ENCODE measurements at places on chromosomes 1 and 21.
A peak's percentile ranks its signal among the peaks of the same experiment; 100 is the strongest.

DNA sequence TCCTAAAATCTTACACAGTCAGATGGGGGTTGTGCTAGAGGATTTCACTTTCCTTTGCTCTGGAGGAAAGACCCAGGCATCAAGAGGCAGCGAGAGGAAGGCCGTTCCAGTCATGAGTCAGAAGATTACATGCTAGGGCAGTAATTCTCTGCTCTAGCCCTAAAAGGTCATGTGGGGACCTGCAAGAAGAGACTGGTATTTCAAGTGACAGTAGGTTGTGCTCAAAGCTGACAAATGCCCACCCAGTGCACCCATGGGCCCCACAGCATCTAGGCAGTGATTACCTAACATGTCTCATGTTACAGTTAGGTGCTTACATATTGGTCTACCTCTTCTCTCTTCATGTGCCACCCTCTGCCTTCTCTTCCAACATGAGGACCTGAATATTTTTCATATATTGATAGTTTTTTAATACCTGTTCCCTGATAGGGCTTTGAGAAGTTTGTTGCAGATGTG lies 99.7 kb upstream of the BEND5 start:
- DNase-seq = peak; percentile 75

DNA sequence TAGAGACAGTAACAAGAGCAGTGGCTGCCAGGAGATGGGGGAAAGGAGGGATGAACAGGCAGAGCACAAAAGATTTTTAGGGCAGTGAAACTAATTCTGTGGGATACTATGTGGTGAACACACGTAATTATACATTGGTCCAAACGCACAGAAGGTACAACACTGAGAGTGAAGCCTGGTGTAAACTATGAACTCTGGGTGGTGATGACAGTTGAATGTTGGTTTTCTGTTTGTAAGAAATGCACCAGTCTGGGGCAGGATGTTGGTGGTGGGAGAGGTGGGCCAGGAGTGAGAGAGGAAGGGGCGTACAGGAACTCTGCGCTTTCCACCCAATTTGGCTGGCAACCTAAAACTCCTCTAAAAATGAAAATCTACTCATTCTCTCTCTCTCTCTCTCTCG lies 50.2 kb upstream of the TIAM1 start:
- DNase-seq = no peak

- DNase-seq = no peak
Observed at GRCh38 chr1:227556288-227556687, 7.1 kb upstream of the ZNF678 start.

GRCh38 chr1:224266105-224266914 lies 63.7 kb downstream of the NVL start:
- DNase-seq = no peak

DNA sequence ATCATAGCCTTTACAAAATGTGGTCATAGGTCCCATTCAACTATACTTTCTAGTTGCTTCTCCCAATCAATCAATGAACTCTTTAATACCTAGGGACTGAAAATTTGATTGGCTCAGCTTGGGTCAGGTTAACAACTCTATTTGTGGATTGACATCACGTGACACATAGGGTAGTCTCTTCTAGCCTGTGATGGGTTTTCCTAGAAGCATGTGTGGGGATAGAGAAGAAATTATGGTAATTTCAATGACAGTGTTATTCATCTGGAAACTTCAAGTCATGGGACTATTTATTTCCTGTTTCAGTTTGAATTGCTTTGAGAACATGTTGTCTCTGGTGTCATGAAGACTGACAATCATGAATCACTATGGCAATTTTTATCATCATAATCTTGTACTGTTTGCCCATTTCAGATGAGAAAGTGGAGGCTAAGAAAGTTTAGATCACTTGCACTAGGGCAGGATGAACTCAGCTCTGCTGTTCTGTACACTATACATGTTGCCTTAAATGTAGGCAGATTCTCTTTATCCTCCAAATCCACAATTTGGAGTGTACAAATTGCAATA lies 529.9 kb upstream of the BEND5 start:
- DNase-seq = no peak

- DNase-seq = no peak
Observed at GRCh38 chr21:23837564-23837963, 1769.7 kb downstream of the MRPL39 start.

DNA sequence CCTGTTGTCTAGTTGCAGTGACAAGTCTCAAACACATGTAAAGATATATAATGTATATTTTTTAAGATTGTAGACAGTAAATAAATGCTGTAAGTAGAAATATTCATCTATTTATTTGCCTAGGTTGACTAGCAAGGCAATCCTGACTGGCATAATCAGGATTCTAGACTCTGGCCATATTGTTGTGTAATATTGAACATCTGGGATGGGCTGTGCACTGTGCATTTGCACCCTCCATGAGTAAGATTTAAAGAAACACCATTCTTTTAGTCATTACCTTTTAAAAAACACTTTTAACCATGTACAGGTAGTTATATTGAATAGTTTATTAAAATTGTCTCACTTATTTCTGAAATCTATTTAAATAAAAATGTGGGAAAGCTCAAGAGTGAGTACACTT lies 32.4 kb downstream of the RASAL2 start:
- no peak for DNase-seq

- no peak for DNase-seq
Observed at GRCh38 chr21:42652527-42653230, 742 bp upstream of the PDE9A start.

DNA sequence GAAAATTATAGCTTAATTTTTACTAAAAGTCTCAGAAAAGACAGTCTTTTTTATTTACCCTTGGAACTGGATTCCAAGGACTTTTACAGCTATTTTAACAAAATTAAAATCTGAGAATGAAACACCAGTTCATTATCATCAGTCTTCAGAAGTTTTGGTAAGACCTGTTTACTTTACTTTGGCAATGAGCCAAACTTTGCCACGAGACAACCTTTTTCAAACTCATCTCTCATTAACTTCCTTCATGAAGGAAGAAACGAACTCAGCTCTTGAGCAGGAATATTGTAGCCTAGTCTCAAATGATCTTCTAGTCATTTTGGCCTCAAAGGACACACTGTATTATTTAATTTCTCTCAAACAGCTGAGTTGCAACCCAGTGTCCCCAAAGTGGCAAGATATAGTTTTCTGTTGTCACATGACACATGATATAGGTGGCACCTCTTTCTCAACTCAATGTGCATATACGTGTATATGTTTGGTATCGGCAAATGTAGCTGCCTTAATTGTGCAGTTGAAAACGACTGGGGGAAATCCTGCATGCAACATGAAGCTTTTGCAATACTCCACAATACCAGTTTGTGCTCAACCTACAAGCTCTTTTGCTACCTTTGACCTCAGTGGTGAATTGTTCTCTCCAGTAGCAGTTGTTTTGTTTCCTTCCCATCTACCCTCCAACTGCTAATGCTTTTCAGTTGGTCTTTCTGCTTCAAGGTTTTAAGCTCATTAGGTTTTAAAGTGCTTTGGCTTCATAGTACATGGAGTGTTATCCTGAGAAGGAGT lies 8.4 kb upstream of the GNG4 start:
- no peak for DNase-seq

- DNase-seq = no peak
Observed at GRCh38 chr21:45580576-45581321, 38.5 kb upstream of the SLC19A1 start.

GRCh38 chr1:117120774-117121588 lies 568 bp downstream of the TRIM45 start:
- DNase-seq = no peak

DNA sequence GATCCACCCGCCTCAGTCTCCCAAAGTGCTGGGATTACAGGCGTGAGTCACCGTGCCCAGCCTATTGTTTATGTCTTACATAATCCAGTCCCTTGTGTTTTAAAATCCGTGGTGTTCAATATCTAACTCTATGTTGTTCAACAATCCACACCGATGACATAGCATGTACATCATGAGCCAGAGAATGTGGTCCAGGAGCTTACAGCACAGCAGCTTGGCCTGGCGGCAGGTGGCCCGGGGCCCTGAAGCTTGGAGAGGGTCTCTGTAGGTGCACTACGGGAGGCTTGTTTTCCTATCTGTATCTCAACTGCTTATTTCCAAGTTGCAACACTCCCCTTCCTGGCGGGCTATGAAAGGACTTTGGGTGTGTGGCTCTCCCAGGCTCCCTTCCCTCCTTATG lies 138.4 kb downstream of the ADSS2 start:
- DNase-seq = no peak

GRCh38 chr21:46160657-46160906 lies 5.2 kb upstream of the FTCD start:
- no peak for DNase-seq

GRCh38 chr1:221774054-221774842 lies 32.4 kb upstream of the DUSP10 start:
- DNase-seq = no peak

DNA sequence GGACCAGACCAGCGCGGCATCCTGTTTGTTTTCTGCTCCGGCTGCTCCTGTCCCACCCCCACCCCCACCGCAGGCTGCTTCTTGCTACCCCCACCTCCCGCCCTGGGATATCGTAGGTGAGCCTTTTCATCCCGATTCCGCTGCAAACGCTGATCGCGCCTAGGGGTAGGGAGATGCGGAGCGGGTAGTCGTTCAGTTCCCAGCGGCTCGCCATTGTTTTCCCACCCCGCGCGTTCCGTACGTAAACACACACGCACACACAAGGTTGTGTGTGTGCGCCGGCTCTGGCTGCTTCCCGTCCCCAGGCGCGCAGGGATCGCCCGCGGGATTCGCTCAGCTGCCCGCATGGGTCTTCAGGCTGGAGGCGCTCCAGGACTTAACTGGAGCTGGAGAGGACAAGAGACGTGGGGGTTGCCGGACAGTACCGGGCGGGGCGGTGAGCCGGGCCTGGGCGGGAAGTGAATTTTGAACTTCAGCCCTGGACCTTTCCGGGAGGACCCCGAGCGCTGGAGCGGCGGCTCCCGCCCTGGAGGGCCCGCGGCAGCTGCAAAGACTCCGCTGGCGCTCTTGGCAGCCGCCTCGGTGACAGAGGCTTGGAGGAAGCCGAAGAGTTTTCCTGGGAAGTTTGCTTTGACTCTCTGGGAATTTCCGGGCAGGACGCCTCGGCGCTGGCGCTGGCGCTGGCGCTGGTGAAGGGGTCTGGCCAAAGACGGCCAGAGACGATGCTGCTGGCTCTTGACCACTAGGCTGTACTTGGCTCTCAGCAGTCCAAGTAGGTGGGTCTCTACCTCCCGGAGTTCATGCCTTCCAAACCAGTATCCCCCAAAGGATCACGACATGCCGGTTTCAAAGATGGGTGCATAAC lies 1.6 kb downstream of the SOX13 start:
- peak; percentile 50 for DNase-seq

DNA sequence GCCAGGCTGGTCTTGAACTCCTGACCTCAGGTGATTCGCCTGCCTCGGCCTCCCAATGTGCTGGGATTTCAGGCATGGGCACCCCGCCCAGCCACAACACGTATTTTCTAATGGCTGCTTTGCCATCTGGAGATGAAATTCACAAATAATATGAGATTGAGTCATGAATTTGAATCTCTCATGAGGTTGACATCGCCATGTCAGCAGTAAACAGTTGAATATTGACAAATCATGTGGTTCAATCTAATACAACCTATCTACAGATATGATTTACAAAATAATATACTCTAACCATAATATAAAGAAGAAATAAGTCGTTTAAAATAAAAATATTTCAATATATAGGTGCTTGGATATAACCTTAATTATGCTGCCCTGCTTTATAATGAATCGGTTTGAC lies 42.1 kb downstream of the MYOM3 start:
- DNase-seq = no peak

- DNase-seq = no peak
Observed at GRCh38 chr1:25744636-25745425, 55.2 kb upstream of the SELENON start.

- DNase-seq = no peak
Observed at GRCh38 chr1:21437341-21437640, 2.6 kb upstream of the NBPF3 start.

DNA sequence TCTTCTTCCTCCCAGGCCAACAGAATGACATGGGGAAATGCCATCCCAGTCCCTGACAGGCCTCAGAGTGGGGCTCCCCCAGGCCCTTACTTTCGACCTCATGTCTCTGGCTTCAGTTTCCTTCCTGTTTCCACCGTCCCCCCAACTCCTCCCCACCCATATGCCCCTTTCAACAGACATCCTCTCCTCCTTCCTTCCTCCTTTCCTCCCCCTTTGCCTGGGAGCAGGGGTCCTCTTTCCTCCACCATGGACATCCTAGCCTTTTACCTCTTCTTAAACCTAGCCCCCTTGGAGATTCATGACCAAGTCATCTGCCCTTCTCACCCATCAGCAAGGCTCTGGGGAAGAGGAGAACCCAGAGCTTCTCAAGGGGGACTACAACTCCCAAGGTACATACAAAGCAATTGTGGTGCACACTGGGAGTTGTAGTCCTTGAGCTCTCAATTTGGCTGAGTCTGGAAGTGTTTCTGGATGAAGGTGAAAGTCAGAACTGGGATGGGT lies 4.0 kb downstream of the ZBTB7B start:
- no peak for DNase-seq

DNA sequence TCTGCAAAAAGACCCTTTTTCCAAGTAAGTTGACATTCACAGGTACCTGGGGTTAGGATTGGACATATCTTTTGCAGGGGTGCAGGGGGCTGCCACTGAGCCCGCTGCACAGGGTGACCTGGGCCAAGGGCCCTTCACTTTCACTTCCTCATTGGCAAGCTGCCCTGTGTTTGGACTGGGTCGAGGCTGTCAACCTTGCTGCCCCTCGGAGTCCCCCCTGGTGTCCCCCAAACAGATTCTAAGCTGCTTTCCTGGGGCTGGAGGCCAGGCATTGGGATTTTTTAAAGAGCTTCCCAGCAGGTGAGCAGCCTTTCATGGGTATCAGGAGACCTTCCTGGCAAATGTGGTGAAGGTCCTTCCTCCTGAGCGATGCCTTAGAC lies 7.9 kb upstream of the UMODL1 start:
- DNase-seq = no peak

GRCh38 chr21:33268737-33269441 lies 2.7 kb downstream of the IL10RB start:
- DNase-seq = no peak

DNA sequence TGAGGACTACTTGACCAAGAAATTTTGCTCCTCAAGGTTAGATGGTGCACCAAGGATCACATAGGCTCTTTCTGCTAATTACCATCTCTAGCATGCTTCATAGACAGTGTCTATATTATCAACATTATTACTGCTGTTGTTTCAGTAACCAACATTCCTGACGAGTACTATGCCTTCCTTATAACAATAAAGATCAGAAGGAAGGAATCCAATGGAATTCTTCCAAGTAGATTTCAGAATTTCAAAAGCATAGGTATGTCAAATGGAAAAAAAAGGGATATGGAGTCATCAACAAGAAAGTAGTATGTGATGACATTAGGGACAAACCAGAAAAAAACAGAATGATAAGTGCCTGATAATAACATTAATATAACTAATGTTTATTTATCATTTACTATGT lies 39.6 kb upstream of the LPGAT1 start:
- DNase-seq = no peak
